ENCODE measurements at places on chromosomes 7 and 10. TPM values are rescaled to one million over a fixed set of nuclear protein-coding genes. Genes with fewer than 3 reads are reported as not detected.

The SCD gene
- total RNA-seq = 604 TPM

The OR2A12 gene
- total RNA-seq = not detected

The CPA2 gene
- total RNA-seq = 0.31 TPM

The OR2A5 gene
- not detected for total RNA-seq

The ASB13 gene
- total RNA-seq = 22.2 TPM

The AKR1B15 gene
- 0.47 TPM for total RNA-seq

The ZNF804B gene
- total RNA-seq = not detected

Measured in H1 (cell line).